Breast epithelium (tissue), 4 donors: ENCODE measurements at places on chromosomes 1 and 21. TPM values are rescaled to one million over a fixed set of nuclear protein-coding genes. Genes with fewer than 3 reads are reported as not detected.
A peak's percentile ranks its signal among the peaks of the same experiment; 100 is the strongest.

DNA sequence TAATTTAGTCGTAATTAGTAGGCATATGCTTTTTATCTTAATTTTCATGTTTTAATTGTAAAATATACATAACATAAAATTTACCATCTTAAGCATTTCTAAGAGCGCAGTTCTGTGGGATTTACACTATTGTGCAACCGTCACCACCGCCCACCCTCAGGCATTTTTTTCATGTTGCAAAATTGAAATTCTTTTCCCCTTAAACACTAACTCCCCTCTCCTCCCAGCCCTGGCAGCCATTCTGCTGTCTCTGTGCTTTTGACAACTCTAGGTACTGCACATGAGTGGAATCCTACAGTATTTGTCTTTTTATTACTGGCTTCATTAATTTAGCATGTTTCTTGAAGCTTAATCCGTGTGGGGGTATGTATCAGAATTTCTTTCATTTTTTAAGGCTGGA, 7.8 kb downstream of the PIK3CD start:
- H3K36me3 ChIP-seq, result no peaks in the 10 kb centered on the region
- H3K27me3 ChIP-seq, result no peaks in the 10 kb centered on the region
- DNase-seq, result no peak
- no peaks in the 10 kb centered on the region for H3K4me1 ChIP-seq
- H3K27ac ChIP-seq, result no peak overlapping the region

- no peak overlapping the region for H3K4me3 ChIP-seq
- no peak for DNase-seq
- H3K36me3 ChIP-seq, result no peaks in the 10 kb centered on the region
These were observed 133.1 kb downstream of the LRRC40 start for GRCh38 chr1:70072231-70072751.

Gene GJA4
- total RNA-seq, result 39.3 TPM

DNA sequence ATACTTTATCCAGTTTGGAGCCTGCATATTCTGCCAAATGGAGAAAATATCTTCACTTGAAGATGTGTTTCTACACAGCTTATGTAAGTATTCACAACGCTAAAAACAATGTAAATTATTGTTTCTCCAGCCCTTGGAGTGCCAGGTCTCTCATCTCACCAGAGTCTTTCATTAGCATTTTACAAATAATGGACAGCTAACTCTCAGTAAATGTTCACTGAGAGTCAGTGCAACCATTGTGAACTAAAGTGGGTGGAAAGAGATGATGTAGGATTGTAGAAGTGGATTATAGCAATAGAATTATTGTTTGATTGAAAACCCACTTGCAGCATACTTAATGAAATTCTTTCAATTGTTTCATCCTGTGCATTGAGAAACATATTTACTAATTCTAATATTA, 8.3 kb upstream of the FAM177B start:
- H3K4me1 ChIP-seq, result no peaks in the 10 kb centered on the region
- no peak for DNase-seq
- H3K4me3 ChIP-seq, result no peak overlapping the region
- H3K27me3 ChIP-seq, result no peaks in the 10 kb centered on the region

Gene FAM72A
- not detected for total RNA-seq

GRCh38 chr1:109499661-109500536, 6.0 kb downstream of the CYB561D1 start:
- no peaks in the 10 kb centered on the region for H3K27me3 ChIP-seq
- no peak overlapping the region for H3K27ac ChIP-seq
- H3K4me3 ChIP-seq, result no peak overlapping the region

GRCh38 chr1:8663090-8663802, 154.2 kb downstream of the RERE start:
- no peaks in the 10 kb centered on the region for H3K4me1 ChIP-seq
- peak overlapping the region; percentile 67 for H3K27ac ChIP-seq
- H3K4me3 ChIP-seq, result no peak overlapping the region
- no peaks in the 10 kb centered on the region for H3K36me3 ChIP-seq
- DNase-seq, result no peak

GRCh38 chr1:64511044-64511443, 41.1 kb downstream of the CACHD1 start:
- no peaks in the 10 kb centered on the region for H3K27me3 ChIP-seq
- H3K36me3 ChIP-seq, result no peaks in the 10 kb centered on the region
- no peak overlapping the region for H3K4me3 ChIP-seq
- DNase-seq, result no peak
- H3K4me1 ChIP-seq, result no peaks in the 10 kb centered on the region
